ENCODE measurements at places on chromosomes 7 and 10.

DNA sequence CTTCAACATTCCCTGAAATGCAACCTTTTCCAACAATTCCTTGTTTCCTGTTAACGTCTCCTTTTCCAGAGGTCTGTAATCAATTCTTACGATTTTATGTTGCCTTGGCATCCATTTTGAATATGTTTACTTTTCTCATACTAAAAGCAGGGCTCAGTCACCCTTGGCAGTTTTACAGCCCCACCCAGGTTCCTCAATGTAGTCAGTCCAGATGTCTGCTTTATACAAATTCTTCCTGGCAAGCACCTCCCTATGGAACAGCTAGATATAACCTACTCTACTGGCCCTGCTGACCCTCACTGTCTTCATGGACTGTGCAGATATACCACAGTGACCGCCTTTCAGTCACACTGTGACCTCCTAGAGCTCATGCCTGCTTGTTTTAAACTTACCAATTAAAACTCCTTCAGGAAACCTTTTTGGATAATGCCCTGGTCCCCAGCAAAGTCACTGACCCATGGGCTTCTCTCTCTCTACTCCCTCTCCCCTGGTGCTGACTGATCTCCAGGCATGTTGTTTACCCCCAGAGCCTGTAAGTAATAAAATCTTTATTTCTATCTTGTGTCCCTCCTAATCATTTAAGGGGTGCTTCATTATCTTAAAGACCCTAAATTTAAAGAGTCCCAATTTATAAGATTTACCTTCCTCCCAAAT lies 147.1 kb upstream of the STEAP1 start:
- no peak for DNase-seq

DNA sequence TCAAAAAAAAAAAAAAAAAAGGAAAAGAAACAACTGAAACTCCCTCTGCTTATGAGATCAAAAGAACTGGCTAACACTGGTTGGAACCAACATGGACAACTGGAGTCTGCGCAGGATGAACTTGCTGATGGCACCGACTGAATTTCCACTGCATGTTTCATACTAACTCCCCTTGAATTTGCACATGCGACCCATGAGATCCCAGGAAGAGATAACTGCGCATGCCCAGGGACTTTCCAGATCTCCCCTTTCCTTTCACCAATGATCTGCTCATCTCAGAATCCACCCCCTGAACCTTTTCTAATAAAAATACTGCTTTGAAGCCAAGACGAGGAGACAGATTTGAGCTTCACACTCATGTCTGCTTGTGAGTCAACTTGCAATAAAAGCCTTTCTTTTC lies 20.7 kb downstream of the LBX1 start:
- no peak for DNase-seq

GRCh38 chr7:115068220-115068619 lies 146.3 kb downstream of the MDFIC start:
- DNase-seq, result no peak

DNA sequence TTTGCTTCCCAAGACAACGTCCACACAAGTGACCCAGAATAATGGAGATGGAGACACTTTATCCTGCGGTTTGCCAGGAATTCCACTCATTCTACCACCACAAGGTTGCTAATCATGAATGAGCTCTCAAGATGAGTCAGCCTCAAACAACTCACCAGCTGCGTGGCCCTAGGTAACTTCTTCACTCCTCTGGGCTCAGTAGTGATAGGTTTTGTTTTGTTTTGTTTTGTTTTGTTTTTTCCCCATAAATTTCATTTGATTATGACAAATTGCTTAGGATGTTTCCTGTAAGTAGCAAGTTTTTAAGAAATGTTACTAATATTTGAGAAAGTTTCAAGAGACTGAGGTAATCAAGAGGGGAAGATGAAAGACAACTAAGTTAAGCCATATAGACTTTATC lies 286.8 kb downstream of the PARD3 start:
- DNase-seq, result no peak

DNA sequence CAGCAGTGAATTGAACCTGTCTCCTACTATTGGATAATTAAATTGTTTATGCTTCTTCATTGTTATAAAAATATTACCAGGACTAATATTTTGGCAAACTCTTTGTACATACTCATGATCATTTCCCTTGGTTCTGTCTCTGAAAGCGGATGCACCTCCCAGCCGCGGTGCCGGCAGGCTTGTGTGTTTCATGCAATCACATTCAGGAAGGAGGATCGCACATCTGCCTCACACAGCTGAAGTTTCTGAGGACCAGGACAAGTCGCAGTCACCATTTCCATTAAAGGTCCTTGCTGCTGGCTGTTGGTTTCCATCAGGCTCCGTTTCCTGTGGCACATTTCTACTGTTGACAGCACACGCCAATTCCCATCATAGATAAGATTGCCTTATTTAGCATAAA lies 117.8 kb upstream of the SHH start:
- DNase-seq, result no peak

DNA sequence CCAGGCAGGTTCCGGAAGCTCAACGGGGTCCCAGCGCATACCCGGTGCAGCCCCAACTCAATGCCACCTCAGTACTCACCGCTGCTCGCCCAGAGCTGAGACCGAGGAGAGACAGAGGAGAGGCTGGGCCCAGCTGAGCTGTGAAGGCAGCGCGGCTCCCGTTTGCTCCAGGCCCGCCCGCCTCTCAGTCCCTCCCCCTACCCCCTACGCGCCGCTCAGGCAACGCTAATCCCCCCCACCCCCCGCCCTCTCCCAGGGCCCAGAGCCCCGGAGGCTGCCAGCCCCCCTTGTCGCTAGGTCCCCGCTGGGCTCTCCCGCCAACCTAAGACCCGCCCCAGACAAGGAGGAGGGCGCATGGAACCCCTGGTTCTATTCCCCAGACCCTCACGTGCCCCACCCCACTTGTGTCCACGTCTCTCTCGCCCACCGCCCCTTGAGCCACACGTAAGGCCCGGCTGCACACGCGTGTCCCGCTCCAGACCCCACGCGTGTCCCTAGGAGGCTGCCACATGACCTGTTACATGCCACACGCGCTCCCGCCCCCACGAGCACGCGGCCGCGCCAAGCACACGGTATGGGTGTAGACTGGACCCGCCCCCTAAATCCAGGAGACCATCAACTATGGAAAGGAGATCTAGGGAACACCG lies at the start of gene PSD:
Gene PSD, minus strand, starts transcription at position 164 of the 647 bp plus-strand sequence. CDS start 1,747 bp downstream, outside the sequence.
- no peak for DNase-seq

- no peak for DNase-seq
These were observed 70.9 kb upstream of the RAPGEF5 start for GRCh38 chr7:22427855-22428254.

- no peak for DNase-seq
These were observed 102.7 kb downstream of the ANKRD7 start for GRCh38 chr7:118327174-118327573.

- DNase-seq, result peak; percentile 18
These were observed 111.3 kb upstream of the CARD11 start for GRCh38 chr7:3154881-3155494.

DNA sequence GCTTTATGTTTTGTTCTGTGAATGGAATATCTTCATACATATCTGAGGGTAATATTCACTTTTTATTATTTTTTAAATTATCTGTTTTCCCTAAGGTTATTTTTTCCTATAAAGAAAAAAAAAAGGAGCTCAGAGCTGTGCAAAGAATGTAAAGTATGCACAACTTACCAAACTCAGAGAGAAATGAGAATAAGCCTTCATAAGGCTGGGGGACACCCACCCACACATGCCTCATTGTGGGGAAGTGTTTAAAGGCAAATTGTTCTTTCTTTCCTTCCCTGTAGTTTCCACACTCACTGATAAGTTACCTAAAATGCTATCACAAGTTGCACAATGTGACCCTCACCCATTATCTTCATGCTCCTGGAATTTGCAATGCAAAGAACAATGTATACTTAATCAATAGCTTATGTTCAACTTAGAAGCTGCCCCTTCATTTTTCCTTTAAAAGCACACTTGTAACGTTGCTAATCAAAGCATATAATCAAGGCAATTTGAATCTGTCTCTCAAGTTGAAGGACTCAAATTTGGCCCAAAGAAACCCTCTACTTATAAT lies 108.1 kb downstream of the GNAT3 start:
- no peak for DNase-seq

- DNase-seq, result peak; percentile 57
These were observed 38.0 kb downstream of the SNX10 start for GRCh38 chr7:26329520-26330255.

- DNase-seq, result no peak
These were observed 7.8 kb downstream of the KCND2 start for GRCh38 chr7:120280743-120281142.

All from Ammon's horn (tissue), 1 donor.